ENCODE measurements at places on chromosomes 13 and 19. TPM values are rescaled to one million over a fixed set of nuclear protein-coding genes. Genes with fewer than 3 reads are reported as not detected.
A peak's percentile ranks its signal among the peaks of the same experiment; 100 is the strongest.

DNA sequence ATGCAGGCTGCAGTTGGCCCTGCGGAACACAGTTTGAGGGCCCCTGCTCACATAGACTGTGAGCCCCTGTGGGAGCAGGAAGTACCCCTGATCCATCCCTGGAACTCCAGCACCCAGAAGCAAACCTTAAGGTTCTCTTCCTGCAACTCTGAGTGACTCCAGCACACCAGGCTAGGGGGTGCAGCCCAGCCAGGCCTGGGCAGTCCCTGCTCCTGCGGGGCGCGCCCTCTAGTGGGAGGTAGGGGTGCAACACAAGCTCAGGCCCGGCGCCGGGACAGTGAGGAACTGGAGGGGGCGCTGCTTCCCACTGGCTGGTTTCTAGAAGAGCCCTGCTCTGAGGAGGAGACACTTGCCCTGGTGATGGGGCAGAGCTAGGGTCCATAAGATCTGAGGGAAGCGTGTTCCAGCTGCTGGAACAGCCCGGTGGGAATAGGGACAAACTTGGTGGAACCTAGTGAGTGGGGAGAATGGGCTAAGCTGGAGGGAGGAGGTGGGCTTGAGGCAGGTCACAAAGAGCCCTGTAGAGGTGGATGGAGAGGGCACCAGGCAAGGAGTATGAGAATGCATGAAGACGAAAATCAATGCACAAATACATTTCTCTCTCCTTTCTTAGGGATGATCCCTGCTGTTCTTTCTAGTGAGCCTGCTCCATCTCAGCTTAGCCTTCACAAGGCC is 5.0 kb downstream of the ZSCAN5A start:
- DNase-seq, result peak; percentile 27
- no peaks in the 10 kb centered on the region for H3K36me3 ChIP-seq
- no peak overlapping the region for H3K4me3 ChIP-seq
- H3K27ac ChIP-seq, result no peak overlapping the region

GRCh38 chr13:30565658-30566057 is 52.1 kb upstream of the USPL1 start:
- no peak overlapping the region for H3K27ac ChIP-seq
- H3K4me3 ChIP-seq, result no peak overlapping the region
- no peak for DNase-seq
- no peaks in the 10 kb centered on the region for H3K27me3 ChIP-seq
- H3K36me3 ChIP-seq, result no peaks in the 10 kb centered on the region
- peaks cover 9% of the 10 kb centered on the region for H3K4me1 ChIP-seq

DNA sequence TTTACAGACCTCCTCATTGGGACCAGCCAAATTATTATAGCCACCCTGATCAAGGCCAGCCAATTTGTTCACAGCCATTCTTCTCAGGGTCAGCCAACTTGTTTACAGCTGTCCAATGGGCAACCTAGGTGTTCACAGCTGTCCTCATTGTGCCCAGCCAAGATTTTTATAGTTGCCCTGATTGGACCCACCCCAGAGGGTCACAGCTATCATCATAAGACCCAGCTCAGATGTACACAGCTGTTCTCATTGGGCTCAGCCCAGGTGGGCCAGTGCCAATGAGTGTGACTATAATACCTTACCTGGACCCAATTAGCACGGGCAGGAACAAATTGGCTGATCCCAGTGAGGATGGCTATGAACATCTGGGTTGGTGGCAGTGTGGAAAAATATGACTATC is 1151.8 kb downstream of the UQCRFS1 start:
- no peaks in the 10 kb centered on the region for H3K36me3 ChIP-seq
- no peaks in the 10 kb centered on the region for H3K27me3 ChIP-seq
- no peaks in the 10 kb centered on the region for H3K4me1 ChIP-seq
- no peak overlapping the region for H3K4me3 ChIP-seq

The CYP4F2 gene
- not detected for polyA plus RNA-seq

DNA sequence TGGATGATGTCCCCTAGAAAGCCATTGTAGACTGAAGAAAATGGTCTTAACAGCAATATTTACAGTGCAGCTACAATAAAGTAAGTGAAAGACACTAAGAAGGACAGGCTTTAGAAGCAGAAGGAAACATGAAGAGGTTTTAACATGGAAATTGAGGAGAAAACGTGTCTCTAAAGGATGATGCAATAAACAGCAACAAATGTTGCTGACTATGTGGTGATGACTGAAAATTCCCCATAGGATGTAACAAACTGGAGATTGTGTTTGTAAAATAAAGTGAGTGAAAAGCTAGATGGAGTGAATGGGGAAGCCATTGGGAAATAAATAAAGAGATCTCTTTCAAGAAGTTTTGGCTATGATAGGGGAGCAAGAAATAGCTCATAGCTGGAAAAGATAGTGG is 186.7 kb upstream of the IPO5 start:
- H3K36me3 ChIP-seq, result no peaks in the 10 kb centered on the region
- no peak for DNase-seq
- H3K4me1 ChIP-seq, result no peaks in the 10 kb centered on the region
- no peak overlapping the region for H3K27ac ChIP-seq
- no peak overlapping the region for H3K4me3 ChIP-seq

The PRSS57 gene
- polyA plus RNA-seq, result not detected

The ALKBH7 gene
- 77.4 TPM for polyA plus RNA-seq

GRCh38 chr13:106156468-106156867 is 379.0 kb downstream of the EFNB2 start:
- DNase-seq, result no peak
- no peak overlapping the region for H3K4me3 ChIP-seq
- H3K36me3 ChIP-seq, result no peaks in the 10 kb centered on the region
- H3K27ac ChIP-seq, result no peak overlapping the region

DNA sequence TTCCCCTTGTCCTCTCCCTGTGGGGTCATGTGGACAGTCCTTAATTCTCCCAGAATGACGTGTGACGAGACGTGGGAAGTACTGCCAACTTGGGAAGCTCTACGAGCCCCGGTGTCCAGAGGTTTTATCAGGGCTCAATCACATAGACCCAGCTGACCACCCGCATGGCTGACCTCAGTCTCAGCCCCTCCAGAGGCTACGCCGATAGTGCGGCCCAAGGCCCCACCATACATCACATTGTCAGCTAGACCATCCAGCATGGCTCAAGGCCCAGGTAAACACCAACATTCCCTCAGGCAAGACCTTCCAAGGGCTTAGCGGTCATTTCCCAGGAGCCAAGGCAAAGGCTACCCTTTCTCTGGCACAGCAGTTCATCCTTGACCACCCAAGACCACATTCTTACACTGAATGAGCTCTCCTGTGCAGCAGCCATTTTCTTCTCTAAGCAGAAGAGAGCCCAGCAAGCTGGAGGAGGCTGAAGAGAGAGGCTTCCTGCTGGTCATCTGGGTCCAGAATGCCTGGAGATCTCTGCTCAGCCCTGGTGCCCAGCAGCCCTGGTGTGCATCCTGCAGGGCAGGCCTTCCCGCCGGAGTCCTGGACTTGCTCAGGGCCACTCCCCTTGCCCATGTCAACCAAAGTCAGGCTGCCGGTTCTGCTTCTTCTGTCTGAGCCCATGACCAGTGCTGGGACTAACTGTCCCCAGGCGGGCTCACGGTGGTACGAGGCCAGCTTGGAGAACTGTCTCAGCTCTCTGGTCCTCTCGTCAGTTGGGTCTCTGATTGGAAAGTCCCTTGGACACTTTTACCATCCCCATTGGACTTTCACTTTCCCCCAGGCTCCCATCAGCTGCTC is 7.9 kb upstream of the F10 start:
- peaks cover 20% of the 10 kb centered on the region for H3K27me3 ChIP-seq
- H3K4me3 ChIP-seq, result no peak overlapping the region
- DNase-seq, result no peak

DNA sequence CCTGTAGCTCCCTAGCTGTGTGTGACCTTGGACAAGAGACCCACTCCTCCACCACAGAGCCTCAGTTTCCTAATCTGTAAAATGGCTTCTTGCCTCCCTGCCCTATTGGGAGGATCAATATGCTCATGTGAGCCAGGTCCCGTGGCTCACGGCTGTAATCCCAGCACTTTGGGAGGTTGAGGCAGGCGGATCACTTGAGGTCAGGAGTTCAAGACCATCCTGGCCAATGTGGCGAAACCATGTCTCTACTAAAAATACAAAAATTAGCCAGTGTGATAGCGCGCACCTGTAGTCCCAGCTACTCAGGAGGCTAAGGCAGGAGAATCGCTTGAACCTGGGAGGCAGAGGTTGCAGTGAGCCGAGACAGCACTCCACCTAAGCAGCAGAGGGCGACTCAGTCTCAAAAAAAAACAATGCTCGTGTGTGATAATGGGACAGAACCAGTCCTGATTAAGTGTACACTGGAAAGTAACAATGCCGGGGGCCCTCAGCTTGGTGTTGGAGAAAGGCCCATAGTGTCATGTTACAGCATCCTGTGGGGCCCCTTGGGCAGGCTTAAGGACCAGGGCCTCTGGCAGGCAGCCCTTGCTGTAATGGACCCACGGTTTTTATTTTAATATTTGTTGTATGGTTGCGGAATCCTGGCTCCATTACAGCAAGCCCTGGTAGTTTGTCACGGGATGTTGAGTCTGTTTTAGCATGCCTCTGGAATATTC is 6.8 kb downstream of the RPS11 start:
- peak overlapping the region; percentile 41 for H3K4me3 ChIP-seq
- peak overlapping the region; percentile 100 for H3K27ac ChIP-seq
- H3K4me1 ChIP-seq, result peaks cover 36% of the 10 kb centered on the region
- H3K36me3 ChIP-seq, result peaks cover 4% of the 10 kb centered on the region
- no peaks in the 10 kb centered on the region for H3K27me3 ChIP-seq
- peak; percentile 54 for DNase-seq

The CEACAM4 gene
- 0.44 TPM for polyA plus RNA-seq

The FSD1 gene
- 1.6 TPM for polyA plus RNA-seq

The ZNF66 gene
- 10.2 TPM for polyA plus RNA-seq

GRCh38 chr13:48264058-48264457 is 31.1 kb downstream of the ITM2B start:
- no peaks in the 10 kb centered on the region for H3K27me3 ChIP-seq
- H3K4me3 ChIP-seq, result peak overlapping the region; percentile 78
- H3K36me3 ChIP-seq, result peaks cover 26% of the 10 kb centered on the region
- no peak for DNase-seq

DNA sequence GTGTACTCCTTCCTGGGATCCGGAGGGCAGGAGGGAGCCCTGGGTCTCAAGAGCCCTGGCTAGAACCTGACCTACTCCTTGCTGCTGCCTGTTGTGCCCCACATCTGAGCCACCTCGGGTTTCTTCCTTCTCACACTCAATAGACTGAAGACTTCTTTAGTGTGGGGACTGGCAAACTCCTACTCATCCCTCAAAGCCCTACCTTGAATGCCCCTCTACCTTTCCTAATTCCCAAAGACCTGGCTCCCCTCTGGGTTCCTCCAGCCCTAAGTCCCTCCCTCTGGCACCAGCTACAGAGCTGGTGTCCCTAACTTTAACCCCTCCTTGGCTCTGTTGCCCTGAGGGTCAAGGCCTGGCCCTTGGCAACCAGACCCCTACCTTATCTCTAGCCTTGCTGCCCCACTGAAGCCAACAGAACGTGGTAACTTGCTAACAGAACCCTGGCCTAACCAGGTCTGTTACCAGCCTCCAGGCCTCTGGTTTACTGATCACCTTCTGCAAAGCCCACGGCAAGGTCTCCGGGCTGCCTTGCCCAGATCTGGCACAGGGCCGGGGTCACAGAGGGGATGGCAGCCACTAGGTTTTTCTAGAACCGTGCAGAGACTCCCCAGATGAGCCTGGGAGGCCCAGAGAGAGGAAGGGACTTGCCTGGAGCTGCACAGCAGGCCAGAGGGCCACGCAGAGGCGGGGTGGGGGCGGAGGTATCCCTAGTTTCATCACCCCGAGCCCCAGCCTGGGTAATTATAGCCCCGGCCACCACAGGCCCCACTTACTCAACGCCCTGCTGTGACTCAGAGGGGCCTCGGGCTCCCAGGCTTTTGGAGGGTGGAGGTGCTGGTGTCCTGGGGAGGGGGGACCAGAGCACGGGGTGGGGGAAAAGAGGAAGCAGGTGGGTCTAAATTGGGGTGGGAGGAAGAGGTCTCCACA is 15.3 kb downstream of the ZBTB7A start:
- H3K4me3 ChIP-seq, result no peak overlapping the region
- peaks cover 10% of the 10 kb centered on the region for H3K36me3 ChIP-seq
- DNase-seq, result no peak
- peak overlapping the region; percentile 80 for H3K27ac ChIP-seq

DNA sequence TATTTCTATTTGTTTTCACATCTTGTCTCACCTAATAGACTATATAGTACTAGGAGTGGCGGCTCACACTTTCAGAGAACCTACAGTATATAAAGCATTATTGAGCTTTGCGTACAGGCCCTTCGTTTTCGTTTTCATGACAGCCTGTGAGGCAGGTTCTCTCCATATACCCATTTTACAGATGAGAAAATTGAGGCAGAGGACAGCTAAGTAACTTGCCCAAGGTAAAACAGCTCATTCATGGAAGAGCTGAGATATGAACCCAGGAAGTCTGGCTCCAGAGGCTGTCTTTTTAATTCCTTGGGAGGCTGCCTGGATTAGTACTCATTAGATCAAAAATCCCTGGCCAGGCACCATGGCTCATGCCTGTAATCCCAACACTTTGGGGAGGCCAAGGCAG is 28.9 kb downstream of the FAAP24 start:
- peaks cover 16% of the 10 kb centered on the region for H3K36me3 ChIP-seq
- DNase-seq, result no peak
- H3K4me3 ChIP-seq, result no peak overlapping the region
- H3K27me3 ChIP-seq, result no peaks in the 10 kb centered on the region
- H3K4me1 ChIP-seq, result no peaks in the 10 kb centered on the region
- H3K27ac ChIP-seq, result no peak overlapping the region

DNA sequence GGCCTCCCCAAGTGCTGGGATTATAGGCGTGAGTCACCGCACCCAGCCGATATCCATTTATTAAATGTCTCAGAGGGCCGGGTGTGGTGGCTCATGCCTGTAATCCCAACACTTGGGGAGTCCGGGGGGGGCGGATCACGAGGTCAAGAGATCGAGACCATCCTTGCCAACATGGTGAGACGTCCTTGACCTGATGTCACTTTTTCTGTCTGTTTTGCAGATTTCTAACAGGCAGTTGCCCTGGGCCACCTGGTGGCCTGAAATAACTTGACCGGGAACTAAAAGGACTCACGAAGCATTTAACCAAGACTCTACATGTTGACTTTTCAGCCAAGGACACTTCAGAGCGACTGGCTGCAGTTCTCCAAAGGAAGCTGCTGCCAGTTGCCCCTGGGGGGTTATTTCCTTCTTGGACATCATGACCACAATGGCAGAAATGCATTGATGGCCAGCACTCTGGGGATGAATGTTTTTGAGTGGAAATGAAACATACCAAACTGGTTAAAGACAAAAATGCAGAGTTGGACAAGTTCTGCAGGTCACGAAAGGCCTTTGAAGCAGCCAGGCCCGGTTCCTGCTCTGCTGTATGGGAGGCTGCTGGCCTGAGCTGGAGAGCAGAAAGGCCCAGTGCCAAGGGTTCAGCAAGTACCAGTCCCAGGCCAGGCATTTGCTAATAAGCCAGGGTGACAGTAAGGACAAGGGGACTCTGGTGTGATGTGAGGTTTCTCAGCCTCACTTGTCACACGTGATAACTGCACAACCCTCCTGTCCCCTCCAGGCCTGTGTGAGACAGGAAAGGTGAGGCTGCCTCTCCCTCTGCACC is 8.3 kb downstream of the ZNF837 start:
- no peak overlapping the region for H3K4me3 ChIP-seq
- no peak overlapping the region for H3K27ac ChIP-seq
- no peaks in the 10 kb centered on the region for H3K36me3 ChIP-seq
